Ureter (tissue), 1 donor: ENCODE measurements at places on chromosomes 6 and 20.

DNA sequence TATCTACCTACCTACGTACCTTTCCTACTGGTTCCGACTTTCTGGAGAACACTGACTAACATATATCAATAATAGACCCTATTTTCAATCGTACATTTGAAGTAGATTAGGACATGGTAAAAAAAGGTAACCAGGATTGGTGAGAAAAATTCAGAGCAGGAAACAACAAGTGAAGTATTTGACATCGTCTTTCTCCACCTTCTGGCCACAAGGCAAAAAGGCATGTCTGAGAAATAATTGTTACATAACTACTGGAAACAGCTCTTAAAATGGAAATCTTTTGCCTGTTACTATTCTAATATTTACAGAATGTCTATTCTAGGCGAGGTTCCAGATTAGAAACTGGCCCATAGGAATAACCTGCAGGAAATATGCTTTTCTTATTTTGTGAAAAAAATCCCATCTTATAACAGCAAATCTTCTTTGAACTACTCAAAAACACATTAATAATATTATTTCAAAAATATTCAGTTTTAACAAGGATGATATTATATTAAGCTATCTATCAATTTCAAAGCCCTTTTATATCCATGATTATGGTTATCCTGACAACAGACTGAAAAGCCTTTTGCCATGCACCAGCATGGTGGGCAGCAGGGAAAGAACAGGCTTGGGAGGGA is 80.8 kb downstream of the RCAN2 start:
- DNase-seq: peak; percentile 51

- no peak for DNase-seq
These were observed 170.6 kb downstream of the PHACTR1 start for GRCh38 chr6:12886961-12887775.

- no peak for DNase-seq
These were observed 118.1 kb upstream of the PRDM1 start for GRCh38 chr6:105967917-105968602.

DNA sequence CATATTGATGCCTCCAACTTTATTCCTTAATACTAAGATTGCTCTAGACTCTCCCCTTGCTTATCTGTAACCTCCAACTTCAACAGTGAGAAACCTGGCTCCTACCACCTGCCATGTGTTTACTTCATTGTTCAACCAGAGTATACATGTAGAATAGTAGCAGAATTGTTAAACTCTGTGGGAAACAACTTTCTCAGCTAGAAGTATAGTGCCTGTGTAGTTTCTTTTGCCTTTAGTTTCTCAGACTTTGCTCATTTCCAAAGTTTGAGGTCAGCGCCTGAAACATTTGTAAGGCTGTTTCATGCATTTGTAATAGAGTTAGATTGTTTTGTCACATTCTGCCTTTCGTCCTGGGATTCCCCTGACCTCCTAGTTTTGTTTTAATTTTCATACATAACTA is 34.9 kb upstream of the HECA start:
- no peak for DNase-seq

DNA sequence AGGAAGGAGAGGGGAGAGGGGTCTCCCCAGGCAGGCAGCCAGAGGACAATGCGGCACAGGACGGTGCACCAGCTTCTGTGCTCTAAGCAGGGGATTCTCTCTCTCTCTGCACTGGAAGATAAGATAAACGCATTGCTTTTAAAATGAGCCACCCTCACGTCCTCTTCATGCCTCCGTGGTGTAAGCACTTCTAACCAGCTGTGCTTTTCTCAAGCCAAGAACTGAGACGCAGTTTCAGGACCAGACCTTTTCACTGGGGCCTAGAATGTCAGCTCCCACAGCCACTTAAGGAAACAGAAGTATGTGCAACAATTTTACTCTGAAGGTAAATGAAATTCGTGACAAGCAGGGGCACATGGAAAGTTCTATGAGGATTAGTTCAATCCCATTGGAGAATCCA is 82.4 kb downstream of the PSMB1 start:
- no peak for DNase-seq

- DNase-seq: no peak
These were observed 17.9 kb upstream of the ANKRD60 start for GRCh38 chr20:58246346-58246745.

DNA sequence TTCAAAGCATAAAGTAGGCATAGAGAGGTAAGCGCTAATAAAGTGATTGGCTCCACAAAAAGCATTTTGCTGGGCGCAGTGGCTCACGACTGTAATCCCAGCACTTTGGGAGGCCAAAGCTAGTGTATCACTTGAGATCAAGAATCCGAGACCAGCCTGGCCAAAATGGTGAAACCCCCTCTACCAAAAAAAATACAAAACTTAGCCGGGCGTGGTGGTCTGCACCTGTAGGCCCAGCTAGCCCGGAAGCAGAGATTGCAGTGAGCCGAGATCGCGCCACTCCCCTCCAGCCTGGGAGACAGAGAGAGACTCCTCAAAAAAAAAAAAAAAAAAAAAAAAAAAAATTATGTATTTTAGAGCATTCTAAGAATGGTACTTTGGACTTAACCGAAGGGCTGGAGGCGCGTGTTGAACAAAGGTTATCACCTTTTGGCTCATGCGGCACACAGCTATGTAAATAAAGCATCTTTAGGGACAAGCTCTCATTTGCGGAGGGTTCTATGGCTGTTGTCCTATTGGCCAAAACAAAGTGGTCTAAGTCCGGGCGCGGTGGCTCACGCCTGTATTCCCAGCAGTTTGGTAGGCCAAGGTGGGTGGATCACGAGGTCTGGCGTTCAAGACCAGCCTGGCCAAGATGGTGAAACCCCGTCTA is 17.4 kb downstream of the HFE start:
- DNase-seq: no peak

GRCh38 chr6:147142684-147143245 is 61.5 kb upstream of the STXBP5 start:
- DNase-seq: no peak

- no peak for DNase-seq
These were observed 6.4 kb downstream of the MYLK4 start for GRCh38 chr6:2744209-2744771.

DNA sequence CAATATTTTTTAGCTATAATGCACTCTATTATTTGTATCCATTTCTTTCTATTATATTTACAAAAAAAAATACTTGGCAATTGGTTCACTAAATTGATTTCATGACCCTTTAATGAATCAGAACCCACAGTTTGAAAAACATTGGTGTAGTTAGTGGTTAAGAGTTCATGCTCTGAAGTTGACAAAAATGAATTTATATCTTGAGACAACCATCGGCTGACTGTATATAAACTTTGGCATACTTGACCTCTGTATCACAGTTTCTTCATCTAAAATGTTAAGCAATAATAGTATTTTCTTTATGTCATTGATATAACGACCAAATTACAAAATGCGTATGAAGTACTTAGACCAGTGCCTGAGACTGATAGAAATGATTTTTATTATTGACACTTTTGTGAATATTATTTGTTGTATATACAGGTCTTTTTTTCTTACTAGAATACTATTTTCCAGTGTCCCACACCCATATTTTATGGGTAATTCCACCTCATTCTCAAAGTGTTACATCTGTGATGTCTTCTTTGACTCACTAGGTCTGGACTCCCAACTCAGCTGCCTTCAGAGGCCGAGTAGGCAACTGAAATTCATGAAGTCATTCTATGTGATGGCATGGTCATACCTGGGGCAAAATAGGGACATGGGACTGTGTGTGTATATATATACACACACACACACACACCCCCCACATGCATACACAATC is 459.2 kb downstream of the RFPL4B start:
- no peak for DNase-seq

GRCh38 chr6:100796049-100796823 is 84.9 kb downstream of the ASCC3 start:
- no peak for DNase-seq

DNA sequence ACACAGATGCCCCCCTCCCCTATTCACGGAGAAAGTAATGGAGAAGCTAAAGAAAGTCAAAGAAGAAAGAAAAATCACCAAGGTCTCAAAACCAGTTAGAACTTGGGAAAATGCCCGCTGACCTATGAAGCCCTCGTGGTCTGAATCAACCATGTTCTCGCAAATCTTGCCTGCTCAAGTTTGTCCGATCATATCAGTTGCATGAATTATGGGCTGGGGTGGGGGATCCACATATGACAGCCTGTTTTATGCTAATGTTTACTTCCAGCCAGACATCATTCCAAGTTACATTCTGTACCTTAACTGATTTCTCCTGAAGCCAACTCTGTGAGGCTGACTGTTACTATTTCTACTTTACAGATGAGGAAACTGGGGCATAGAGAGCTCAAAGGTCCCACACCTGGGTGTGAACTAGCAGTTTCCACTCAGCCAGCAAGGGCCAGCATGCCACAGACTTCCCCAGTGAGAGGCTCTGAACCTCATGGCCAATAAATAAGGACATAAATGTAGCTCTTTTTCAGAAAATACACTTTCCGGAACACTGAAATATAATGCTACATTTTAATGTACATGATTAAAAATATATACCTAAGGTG is 2.1 kb downstream of the RNASET2 start:
- DNase-seq: no peak

GRCh38 chr20:18263723-18264122 is 24.6 kb upstream of the ZNF133 start:
- no peak for DNase-seq

DNA sequence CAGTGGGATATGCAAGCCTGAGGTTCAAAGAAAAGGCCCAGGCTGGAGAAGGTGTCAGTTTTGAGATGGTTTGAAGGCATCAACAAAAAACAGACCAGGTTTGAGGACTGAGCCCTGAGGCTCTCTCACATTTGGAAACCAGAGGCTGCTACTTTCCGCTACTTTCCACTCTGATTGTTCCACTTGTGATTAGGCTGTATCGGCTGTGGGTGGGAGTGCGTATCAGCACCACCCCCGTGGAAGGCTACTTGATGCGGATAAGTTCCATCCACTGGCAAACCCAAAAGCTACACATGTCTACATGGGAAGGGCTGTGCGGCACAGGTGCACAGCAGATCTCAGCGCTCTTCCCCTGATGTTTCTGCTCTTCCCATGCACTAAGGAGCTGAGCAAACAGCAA is 198.7 kb downstream of the GMPR start:
- DNase-seq: no peak

DNA sequence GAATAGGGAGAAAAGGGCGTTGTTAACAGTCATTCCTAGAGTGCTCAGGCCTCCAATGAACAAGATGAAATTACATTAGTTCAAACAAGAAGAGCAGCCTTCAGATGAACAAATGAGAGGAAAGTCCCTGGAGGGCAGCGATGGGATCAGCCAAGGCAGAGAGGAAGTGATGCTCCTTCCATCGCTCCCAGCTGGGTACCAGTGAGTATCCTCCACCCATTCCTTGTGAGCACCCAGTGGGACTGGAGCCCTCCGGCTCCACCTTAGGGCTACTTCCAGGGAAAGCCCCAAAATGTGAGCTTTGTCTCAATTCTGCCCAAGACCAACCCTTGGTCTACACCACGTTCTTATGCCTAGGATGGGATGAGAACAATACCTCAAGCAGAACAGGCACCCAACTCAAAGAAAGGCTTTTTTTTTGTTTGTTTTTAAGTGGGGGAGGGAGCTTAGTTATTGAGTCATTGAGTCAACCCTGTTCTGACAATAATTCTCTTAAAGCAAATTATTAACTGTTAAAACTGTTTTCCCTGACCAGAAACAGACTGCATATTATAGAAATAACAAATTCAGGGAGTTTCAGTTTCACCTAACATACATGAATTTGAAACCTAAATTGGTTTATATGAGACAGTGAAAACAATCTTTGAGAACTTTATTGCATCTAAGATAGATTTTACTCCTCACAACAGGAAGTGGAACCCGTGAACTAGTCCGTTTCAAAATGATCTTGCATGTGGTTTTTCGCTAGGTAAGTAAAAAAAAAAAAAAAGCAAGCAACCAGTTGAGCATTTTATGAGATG is 106.9 kb downstream of the IPCEF1 start:
- DNase-seq: no peak

GRCh38 chr20:31542201-31542842 is 28.1 kb downstream of the HM13 start:
- DNase-seq: no peak

GRCh38 chr20:58340853-58341252 is 31.3 kb downstream of the RAB22A start:
- DNase-seq: no peak

DNA sequence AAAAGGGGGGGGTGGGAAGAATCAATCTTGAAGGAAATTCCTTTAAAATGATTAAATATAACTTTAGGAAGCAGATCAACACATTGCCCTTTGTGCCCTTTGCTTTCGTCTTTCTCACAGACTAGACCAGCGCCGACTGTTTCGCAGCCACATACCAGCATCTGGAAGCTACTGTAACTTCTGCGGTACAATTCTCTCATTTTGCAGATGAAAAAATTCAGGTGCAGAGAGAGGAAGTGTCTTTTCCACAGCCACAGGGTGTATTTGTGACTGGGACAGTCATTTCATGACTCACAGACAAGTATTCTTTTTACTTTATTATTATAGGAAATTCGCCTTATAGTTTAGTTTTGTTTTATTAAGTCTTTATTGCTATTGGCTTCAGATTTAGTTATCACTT is 84.2 kb downstream of the UST start:
- DNase-seq: no peak

- peak; percentile 47 for DNase-seq
These were observed 717 bp downstream of the CSNK2A1 start for GRCh38 chr20:542777-543368.

DNA sequence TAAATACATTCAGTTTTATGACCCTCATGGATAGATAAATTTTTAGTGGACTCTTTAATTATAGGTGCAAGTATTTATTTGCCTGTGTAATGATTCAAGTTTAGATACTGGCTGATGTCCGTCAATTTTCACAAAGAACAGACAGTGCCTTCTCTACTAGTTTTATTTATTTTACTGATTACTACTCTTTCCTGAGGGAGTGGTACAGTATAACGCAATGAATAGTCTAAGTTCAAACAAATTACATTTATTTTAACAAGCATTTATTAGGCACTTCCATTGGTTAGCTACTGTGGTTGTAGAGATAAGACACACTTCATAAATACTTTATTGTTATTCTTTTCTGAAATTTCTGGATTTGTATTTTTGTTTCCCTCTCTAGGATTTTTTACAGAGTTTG is 74.3 kb downstream of the ADGRG6 start:
- no peak for DNase-seq

DNA sequence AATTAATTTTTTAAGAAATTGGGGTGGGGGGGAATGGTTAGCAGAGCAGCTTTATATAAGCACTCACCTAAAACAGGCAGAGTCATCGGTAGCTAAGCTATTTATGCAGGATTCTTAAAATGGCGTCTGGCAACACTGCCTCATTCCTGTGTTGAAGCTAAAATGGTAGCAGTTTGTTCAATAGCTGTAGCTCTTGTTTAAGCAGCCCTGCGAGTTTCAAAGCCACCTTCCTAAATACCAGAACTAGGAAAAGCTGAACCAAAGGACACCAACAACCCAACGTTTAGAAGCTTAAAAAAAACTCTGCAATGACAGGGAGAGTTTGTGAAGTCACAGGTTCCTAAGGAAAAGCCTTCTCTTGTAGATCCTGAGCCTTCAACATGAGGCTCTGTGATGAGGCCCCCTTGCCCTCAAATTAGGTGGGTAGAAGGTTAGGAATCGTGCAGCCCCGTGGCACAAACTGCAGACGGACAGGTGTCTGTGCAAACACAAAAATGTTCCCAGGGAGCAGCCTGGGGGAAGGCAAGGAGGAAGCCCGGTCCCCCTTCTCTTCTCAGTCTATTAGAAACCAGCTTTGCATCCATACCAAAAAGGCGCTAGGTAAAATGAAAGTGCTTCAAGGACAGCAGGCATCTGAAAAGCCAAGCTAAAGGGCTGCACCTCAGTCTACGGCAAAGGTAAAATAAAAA is 4.7 kb downstream of the ZMYND8 start:
- no peak for DNase-seq
